Amygdala (tissue), 56 donors: ENCODE measurements at places on chromosomes 16 and 17.

GRCh38 chr16:27816561-27816960 is 247.0 kb downstream of the GSG1L start:
- DNase-seq = peak; percentile 63

DNA sequence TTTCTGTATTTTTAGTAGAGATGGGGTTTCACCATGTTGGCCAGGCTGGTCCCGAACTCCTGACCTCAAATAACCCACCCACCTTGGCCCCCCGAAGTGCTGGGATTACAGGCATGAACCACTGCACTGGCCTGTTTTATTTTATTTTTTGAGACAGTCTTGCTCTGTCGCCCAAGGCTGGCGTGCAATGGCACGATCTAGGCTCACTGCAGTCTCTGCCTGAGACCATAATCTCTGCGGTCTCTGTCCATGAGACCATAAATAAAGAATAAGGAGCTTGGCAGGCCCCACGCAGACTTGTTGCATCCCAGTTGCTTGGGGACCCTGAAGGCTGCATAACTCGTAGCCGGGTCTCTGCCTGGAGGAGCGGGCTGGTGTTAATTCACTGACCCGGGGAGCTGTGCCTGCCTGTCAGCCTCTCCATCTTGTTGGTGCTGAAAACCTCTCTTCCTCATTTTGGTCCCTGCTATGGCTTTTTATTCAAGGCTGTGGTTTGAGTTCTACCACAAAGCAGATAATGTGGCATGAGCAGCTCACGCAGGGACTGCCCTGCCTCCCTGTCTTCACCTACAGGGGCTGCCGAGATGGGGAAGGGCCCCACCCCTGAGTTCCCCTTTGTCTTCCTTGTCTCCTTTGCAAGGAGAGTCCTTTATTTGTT is 82.1 kb downstream of the MSI2 start:
- DNase-seq = no peak

DNA sequence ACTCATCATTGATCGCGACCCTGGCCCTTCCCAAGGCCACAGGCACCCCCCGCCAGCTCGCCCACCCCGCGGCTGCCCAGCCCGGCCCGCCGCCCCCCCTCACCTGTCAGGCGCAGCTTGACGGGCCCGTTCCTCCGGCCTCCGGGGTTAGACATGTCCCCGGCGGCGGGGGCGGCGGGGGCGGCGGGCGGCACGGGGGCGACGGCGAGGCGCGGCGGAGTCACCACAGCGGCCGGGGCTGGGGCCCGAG is 456 bp downstream of the SMURF2 start:
- DNase-seq = peak; percentile 67

DNA sequence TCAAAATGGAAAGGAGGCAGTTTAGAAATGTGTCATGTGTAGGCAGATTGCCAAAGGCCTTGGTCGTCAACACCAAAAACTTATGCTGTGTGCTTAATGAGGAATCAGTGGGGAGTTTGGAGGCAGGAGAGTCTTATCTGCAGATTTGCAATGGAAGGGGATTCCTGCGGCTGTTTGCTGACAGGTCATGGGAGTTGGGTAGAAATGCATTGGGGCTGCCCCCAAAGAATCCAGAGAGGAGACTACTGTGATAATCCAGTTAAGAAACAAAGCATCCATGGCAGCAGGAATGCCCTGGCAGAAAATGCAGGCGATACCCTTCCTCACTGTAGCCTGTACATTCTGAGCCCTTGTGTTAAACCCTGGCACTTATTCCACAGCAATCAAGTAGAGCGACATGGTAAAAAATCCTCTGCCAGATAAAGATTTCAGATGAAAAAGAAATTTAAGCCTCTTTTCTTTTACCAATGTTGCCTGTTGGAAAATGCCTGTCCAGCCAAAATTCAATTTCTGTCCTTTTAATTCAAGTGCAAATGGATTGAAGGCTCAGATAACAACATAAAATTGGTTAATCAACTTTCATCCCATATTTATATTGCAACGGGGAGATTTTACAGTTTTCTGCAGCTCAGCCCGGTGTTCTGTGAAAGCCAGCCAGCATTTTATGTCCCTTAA is 491.0 kb upstream of the CDH5 start:
- no peak for DNase-seq

DNA sequence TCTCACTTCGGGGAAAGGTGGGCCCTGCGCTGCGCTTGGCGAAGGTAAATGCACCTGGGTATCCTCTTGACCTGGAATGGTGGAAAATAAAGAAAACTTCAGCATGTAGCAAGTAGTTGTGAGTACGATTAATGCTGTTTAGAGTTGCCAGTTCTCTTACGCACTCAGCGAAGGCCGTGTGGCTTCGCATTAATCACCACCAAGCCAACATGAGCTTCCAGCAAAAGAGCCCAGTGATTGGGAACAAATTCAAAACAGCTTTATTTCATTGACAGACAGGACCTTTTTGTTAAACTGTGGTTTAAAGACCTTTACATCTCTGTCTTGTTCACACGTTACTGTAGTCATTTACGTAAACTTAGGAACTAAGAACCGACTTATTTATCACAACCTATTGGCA is 531.4 kb downstream of the MAF start:
- DNase-seq = no peak
